ENCODE measurements at places on chromosomes 1 and 21.

DNA sequence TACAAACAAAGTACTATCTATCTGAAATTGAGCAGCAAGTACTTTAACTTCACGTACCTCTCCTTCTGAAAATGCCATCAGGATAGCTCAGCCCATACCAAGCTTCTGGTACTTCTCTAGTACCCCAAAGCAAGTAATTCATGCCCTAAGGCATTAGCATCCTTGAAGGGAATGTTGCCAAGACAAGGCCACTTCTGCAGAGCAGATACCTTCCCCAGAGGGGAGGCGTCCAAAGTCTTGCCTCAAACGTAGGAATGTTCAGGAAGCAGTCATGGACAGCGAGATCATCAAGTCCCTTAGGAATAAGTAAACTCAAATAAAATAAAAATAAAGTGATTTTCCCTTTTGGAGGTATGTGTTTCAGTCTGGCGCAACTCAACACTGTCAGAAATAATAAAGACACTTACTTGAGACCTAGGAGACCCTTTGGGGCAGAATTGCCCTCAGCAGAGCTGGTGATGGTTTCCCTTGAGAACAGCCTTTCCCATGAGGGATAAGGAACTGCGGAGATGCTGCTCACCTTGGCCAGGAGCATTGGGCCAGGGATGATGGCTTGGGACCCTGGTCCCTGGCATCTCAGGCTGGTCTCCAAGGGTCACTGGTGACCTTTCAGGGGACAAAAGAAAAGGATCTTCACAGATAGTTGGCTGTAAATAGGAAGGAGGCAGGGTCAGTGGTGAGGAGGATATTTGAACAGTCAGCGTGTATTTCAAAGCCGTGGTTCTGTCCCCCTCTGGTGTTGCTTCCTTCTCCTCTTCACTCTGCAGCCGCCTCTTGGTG, 522.9 kb downstream of the KIF26B start:
- no peak for DNase-seq

DNA sequence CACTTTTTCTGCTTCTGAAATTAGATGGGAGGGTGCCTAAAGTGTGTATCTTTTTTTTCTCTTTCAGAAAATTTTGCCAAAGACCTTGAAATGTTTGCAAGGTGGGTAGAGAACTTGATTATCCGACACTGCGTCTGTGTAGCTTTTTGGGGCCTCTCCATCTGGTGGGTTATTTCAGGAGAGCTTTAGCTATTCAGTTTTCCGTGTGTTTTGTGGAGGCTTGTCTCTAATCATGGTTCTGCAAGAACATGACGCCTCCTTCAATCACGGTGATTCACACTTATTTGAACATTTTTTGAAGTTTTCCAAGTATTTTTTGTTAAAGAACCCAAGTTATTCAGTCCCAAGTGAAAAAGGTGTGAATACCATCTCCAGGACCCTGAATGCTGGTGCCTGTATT, 4.4 kb downstream of the CENPS start:
- DNase-seq: no peak

GRCh38 chr1:116777831-116778830, 23.9 kb downstream of the CD2 start:
- DNase-seq: no peak

- no peak for DNase-seq
Measured at GRCh38 chr1:70909262-70909822, 138.3 kb downstream of the PTGER3 start.

GRCh38 chr21:33750017-33750416, 107.7 kb downstream of the ITSN1 start:
- DNase-seq: no peak

All from stimulated activated CD8-positive, alpha-beta memory T cell treated with anti-CD3 and anti-CD28 coated beads, Interleukin-2, amount 100 ng/mL, for 1 hour (primary cell).